ENCODE measurements at places on chromosomes 4 and X.

DNA sequence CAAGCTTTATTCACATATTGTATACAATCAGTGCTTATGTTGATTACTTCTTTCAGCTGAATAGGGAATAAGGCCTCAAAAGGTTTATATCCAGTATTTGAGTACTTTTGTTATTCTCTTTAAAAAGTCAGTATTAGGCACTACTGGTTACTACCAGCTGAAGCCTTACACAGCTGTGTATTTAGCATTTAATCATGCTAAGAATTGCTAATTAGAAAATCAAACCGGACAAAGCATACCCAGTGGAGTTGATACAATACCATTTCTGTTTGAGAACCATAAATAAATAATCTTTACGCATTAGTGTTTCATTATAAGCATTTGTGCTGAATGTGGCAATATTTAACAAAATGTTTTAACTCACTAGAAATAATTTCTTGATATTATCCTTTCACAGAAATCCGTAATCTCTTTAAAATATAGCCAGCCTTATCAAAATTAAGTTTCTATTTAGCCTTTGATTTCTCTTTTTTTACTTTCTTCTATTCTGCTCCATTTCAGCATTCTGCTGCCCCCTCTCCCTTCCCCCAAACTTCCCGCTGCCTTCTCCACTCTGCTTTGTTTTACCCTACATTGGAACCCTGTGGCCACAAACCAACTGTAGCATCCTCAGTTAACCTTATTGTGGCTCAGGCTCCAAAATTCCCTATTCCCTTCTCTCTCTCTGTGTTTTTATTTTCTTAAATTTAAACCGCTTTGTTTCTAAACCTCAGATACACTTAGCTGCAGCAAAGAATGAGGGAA is 37.8 kb downstream of the UGT8 start:
- no peak for DNase-seq

GRCh38 chrX:124194901-124195300 is 137.6 kb upstream of the TEX13D start:
- no peak for DNase-seq

GRCh38 chrX:134715930-134716619 is 57.8 kb upstream of the PLAC1 start:
- no peak for DNase-seq

- no peak for DNase-seq
These were observed 271.8 kb downstream of the CRLF2 start for GRCh38 chrX:940691-941090.

GRCh38 chrX:130552444-130553073 is 150.8 kb downstream of the RBMX2 start:
- no peak for DNase-seq

DNA sequence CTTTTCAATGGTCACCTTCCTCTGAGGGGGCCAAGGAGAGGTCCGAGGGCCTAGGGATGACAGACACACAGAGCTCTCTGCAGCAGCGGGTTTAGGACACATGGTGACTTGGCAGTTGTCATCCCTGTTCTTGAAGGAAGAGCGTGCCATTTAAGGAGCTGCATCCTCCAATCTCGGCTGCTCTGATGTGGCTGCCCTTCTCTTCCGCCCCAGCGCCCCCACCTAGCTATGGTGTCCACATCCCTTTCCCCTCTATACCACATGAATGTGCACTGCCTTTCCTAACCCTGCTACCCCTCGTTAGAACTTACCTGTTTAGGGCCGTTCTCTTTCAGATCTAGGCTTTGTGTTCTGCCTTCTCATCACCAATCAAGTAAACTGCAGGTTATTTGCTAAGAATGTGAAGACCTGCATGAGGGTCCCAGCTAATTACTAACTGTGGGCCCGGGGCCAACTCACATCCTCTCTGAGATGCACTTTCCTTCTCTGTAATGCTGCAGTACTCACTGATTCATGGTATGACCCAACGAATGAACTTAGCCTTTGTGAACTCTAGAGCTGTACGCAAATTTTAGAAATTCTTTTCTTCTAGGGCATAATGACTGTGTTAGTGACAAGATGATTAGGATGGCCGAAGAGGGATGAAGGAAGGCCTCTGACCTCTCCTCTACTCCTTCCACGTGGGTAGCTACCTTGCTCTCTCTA is 38.2 kb downstream of the CHST7 start:
- no peak for DNase-seq

DNA sequence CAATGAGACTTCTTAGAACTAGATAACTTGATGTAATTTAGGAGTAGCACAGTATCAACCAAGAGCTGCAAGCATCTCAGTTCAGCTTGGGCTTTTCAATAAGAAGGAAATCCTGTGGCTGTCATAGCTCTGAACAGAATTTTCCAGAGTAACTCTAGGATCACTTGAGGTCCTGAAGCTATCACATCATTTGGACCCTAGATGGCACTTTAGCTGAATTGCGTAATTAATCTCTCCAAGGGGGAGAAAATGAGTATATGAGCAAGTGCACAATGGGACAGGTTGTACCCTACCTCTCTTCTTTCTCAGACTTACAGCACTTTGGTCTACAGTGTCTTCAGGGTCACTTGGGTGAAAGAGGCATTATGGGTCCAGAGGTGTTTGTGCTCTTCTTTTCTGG is 45.2 kb downstream of the SLC4A4 start:
- no peak for DNase-seq

GRCh38 chrX:19728915-19729314 is 158.5 kb downstream of the SH3KBP1 start:
- DNase-seq = no peak

DNA sequence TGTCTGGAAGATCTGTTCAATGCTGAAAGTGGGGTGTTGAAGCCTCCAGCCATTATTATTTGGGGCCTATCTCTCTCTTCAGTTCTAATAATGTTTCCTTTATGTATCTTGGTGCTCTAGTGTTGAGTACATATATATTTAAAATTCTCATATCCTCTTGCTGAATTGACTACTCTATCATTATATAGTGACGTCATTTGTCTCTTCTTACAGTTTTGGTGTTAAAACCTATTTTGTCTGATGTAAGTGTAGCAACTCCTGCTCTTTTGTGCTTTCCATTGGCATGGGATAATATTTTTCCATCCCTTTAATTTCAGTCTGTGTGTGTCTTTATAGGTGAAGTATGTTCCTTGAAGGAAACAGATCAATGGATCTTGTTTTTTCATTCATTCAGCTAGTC is 446.0 kb downstream of the FAM47A start:
- DNase-seq = no peak

DNA sequence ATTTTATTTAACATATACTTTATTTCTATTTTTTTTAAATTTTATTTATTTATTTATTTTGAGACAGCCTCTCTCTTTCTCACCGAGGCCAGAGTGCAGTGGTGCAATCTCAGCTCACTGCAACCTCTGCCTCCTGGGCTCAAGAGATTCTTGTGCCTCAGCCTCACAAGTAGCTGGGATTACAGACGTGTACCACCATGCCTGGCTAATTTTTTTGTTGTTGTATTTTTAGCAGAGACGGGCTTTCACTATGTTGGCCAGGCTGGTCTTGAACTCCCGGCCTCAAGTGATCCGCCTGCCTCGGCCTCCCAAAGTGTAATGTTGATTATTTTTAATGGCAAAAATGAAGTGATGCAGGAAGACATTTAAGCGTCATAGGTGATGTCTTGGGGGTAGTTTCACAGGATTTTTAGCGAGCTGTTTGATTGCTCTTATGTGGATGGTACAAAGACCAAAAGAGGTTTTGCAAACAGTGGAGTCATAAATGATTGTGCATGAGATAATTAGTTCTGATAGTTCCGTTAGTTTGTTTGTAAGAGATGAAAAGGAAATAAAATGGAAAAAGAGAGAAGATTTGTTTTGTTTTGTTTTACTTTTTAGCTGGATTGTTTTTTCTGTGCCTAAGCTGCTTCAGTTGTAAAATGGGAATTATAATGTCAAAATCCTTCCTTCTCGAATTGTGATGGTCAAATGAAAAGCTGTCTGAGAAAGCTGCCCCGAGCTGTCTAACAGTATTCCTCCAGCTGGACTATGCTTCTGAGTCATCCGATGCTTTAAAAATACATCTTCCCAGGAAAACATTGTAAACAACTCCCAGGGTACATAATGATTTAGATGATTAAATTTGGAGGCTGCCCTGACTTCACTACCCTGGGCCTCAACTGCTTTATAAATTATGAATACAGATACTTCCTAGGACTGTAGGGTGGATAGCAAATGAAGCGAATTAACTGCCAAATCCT is 14.7 kb downstream of the RHOH start:
- DNase-seq = no peak

DNA sequence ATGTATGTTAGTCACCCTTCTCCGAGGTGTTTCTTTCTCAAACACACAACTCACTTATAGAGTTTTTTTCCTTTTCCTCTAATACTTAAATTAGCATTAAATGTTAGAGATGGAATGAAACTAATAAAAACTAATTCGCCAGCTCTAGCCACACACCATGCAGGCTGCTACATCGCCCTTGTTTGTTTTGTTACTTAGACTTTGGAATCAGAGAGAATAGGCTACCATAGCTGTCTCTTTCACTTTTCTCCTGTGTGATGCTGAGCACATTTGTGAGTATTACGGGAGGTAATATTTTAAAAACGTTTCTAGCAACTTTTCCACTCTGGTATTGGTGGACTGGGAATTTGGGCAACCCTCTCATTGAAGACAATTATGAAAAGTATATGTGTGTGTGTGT is 43.5 kb downstream of the ESX1 start:
- no peak for DNase-seq

- DNase-seq = no peak
These were observed 8.8 kb downstream of the TAPT1 start for GRCh38 chr4:16217300-16218051.

DNA sequence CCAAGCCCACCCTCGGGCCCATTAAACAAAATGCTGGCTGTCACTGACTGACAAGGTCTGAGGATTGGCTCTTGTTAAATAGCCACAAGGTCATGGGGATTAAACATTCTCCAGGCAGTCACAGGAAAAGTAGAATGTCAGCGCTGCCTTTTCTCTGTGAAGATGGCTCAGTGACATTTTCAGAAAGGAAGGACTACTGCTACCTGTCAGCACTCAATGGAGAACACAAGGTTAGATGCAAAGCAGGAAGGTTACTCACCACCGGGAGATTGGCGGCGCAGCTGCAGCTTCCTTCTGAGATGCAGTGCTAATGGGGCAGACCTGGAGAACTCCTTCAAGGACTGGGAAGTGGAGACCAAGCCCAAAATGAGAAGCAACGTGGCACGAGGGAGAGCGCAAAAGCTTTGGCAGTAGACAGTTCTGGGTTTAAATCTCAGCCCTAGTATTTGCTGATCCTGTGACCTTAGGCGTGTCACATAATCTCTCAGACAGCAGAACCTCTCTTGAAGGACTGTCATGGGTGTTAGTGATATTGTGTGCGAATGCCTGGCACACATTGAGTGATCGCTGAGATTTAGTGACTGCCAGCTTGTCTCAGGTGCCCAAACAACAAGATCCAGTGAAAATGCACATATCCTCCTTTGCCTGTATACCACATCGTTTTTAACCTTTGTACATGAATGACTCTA is 213.1 kb upstream of the BOD1L1 start:
- no peak for DNase-seq

DNA sequence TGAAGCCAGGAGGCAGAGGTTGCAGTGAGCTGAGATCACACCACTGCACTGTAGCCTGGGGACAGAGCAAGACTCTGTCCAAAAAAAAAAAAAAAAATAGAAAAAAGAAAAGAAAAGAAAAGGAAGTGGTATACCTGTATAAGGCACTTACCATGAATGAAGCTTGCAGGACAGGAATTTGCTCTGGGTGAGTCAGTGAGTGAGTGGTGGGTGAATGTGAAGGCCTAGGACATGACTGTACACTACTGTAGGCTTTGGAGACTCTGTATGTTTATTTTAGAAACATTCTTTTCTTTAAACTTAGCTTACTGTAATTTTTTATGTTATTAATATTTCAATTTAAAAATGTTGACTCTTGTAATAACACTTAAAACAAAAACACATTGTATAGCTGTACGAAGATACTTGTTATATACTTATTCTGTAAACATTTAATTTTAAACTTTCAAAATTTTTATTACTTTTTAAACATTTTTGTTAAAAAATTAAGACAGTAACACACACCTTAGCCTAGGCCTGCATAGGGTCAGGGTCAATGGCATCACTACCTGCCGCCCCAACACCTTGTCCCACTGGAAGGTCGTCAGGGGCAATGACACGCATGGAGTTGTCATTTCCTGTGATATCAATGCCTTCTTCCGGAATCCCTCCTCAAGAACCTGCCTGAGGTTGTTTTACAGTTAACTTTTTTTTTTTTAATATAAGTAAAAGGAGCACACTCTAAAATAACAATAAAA is 78.7 kb downstream of the CLNK start:
- DNase-seq = no peak

DNA sequence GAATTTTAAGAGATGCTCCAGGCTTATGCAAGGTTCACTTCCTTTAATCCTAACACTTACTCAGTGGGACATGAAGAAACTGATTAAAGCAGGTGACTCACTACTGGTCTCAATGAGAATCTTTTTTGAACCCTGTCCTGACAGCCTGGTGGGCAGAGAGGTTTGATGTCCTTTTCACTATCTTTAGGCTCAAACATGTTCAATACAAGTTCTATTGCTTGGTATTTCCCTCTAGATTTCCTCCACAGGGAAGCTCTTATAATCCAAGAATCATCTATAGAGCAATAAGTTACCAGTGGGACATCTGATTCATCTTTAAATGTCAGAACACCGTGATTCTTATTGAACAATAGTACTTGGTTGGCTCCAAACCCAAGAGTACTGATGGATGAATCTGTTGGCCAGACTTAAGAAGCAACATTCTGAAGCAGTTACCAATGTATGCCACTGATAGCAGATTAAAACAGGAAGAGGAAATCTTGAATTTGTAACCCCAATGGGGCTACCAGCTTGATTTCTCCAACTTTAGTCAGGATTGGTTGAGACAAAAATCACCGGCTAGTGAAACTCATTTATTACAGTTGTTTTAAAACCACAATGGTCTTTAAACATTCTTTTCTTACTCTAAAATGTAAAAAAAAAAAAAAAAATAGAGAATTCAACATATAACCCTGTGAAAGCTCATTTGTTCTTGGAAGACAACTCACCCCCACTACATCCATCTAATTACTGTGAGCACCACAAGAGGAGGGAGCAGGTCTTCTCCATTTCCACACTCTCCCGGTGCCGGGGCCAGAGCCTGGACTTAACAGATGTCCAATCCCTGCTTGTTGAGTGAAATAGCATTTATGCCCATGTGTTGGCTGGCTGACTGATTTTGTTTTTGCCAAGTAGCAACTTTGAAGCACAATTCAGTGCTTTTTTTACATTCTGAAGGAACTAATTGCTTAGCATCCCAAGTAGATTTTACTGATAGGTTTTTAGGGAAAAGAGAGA is 43.3 kb downstream of the FGFBP1 start:
- DNase-seq = no peak

Measured in cerebellar nuclear complex (tissue), 1 donor.